ENCODE measurements at places on chromosomes 16 and 17.
A peak's percentile ranks its signal among the peaks of the same experiment; 100 is the strongest.

DNA sequence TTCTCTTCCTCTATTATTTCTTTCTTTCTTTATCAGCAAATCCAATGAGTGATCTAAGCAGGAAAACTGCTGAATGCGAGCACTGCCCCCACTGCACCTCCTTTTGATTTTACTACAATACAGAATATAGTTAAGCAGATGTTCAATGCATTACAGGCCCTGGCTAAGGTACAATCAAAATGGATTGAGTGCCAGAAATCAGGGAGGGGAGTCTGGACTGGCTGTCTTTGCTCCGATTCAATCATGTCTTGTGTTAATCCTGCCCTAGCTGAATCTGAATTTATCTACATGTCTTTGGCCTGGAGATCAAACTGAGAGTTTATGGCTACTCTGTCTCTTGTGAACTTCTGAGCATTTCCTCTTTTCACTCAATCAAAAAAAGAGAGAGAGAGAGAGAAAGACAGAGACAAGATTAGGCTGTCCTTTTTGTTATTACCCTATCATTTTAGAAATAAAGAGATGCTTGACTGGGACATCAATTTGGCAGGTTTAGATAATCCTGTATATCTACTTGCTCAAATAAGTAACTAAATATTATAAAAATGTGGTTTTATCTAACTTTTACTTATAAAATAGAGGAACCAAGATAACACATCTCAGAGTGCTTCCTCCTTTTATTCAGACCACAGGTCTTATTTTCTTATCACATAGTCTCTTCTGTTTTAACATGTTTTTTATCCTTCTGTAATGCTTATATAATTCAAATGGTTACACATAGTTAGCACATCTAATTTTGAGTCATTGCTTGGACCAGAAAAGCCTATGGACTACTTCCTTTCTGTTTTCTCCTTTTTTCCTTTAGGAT is 656.2 kb downstream of the KCNJ2 start:
- no peak for DNase-seq

DNA sequence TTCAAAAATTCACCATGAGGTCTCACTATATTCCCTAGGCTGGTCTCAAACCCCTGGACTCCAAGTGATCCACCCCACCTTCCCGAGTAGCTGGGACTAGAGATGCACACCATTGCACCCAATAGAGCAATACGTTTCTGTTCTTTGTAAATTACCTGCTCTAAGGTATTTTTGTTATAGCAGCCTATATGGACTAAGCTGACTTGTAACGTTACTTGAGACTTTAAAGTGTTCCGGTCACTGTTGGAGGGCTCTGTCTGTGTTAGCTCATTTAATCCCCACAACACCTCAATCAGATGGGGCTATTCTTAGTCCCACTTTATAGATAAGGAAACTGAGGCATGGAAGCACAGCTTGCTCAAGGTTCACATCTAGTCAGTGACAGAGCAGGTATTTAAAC is 25.4 kb downstream of the IL4R start:
- no peak for DNase-seq

GRCh38 chr17:31373150-31374093 is 18.1 kb upstream of the RAB11FIP4 start:
- no peak for DNase-seq

DNA sequence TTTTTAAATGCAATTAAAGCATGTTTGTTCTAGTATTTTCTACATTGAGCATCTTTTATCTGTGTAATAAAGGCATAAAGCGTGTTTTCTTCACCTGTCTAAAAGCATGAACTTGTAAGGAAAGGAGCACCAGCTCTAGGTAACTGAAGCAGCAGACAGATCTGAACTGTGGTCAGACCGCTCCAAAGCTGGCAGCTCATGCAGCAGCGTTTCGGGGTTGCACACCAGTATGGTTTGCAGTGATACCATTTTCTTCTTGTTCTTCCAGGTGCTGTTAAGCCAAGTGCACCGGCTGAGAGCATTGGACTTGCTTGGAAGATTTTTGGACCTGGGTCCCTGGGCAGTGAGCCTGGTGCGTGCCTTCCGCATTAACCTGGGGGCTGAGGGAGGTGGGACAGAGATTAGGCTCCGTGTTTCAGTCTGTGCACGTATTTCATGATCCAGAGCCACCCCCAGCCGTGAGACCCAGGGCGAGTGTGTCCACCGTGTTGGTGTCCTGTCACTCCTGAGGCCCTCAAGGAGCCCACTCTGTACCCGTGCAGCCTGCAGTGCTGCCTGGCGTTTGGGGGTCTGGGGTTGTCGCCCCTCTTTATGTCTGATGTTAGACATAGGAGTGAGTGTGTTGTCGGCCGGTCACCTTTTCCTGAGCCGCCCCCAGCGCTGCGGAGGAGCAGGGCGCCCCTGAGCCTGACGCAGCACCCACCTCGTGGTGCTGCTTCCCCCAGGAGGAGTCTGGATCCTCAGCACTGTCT is 136.3 kb upstream of the CHMP6 start:
- DNase-seq: no peak

- no peak for DNase-seq
These were observed 8.5 kb downstream of the KATNB1 start for GRCh38 chr16:57743886-57744641.

- DNase-seq: no peak
These were observed 17.0 kb upstream of the DNASE1 start for GRCh38 chr16:3637371-3637923.

- DNase-seq: no peak
These were observed 2.9 kb upstream of the SIRT7 start for GRCh38 chr17:81920612-81921536.

- DNase-seq: no peak
These were observed 6.9 kb downstream of the GAA start for GRCh38 chr17:80108036-80108971.

- no peak for DNase-seq
These were observed 10.1 kb upstream of the STAC2 start for GRCh38 chr17:39235555-39236449.

- DNase-seq: peak; percentile 53
These were observed 13.6 kb upstream of the EEF2K start for GRCh38 chr16:22192261-22193062.

DNA sequence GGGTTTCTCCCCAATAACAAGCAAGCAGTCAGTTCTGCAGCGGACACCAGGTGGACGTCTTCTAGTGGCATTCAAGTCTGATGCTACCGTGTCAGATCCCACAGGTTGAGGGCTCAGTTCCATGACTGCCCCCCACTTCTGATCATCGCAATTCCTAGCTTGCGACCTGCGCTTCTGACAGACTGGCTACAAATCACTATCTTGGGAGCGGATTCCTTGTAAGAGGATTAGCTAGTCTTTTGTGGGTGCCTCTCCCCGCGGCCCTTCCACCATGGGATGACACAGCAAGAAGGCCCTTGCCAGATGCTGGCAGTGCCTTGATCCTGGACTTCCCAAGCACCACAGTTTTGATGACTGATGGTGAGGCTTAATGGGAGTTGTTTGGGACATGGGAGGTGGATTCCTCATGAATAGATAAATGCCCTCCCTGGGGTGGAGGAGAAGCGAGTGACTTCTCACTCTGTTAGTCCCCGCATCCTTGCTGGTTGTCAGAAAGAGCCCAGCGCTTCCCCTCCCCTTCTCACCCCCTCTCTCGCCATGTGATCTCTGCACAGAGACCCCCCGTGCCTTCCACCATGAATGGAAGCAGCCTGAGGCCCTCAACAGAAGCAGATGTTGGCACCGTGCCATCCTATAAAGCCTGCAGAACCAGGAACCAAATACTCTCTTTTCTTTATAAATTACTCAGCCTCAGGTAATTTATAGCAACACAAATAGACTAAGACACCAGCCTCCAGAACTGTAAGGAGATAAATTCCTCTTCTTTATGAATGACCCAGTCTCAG is 19.1 kb downstream of the CDIP1 start:
- no peak for DNase-seq

DNA sequence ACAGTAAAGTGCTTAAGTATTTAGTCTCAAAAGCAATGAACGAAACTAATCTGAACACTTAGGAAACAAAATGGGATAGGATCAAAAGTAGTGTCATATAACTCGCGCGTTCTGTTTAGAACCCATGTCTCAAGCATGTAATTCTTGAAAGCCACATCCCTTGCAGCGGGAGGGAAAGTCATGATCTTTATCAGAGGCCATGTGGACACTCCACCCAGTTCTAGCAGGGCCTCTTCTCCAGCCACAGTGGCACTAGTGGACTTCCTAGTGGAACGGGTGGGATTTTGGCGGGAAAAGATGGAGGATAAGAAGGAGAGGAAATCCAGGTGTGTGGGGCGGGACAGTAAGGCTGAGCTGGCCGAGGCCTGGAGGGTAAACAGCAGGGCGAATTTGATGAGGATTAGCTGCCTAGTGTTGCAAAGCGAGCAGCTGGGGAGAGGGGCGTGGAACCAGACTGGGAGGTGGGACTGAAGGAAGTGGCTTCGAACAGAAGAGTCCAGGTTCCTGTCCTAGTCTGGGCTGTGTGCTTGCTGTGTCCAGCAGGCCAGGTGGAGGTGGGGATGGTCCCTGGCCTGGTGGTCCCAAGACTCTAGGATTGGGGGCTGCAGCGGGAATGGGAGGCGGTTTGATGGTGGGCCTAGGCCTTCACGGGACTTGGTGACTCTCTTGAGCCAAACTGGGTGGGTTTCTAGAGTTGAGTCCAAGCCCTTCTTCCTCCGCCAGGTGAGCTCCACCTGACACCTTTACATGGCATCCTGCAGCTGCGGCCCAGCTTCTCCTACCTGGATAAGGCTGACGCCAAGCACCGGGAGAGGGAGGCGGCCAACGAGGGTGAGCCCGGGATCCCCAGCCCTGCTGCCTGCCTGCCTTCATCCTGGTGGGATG is 15.9 kb downstream of the POLR3E start:
- DNase-seq: no peak

- no peak for DNase-seq
These were observed 2.7 kb upstream of the KRTAP17-1 start for GRCh38 chr17:41318231-41318630.
